ENCODE measurements at places on chromosomes 7 and 10. TPM values are rescaled to one million over a fixed set of nuclear protein-coding genes. Genes with fewer than 3 reads are reported as not detected.

GDF2 gene
- total RNA-seq, result not detected

DNA sequence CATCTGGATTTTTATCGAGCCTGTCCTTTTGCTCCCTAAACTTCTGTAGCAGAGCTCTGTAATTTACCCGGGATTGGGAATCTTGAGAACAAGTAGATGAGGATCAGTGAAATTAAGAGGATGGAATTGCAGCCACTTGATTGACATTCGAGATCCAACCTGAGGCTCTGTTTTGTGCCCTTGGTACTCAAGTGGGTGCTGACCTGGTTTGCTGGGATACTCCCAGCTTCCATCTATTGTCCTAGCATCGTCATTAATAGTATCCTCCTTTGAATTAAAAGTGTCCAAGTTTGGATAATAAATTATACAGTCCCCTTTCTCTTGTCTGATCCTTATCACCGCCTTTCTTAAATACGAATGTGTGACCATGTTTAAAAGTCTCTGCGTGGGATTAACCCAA is 17.1 kb downstream of the CELF2 start:
- no peak for DNase-seq

GRCh38 chr10:89795840-89796239 is 94.5 kb downstream of the KIF20B start:
- no peak for DNase-seq

DNA sequence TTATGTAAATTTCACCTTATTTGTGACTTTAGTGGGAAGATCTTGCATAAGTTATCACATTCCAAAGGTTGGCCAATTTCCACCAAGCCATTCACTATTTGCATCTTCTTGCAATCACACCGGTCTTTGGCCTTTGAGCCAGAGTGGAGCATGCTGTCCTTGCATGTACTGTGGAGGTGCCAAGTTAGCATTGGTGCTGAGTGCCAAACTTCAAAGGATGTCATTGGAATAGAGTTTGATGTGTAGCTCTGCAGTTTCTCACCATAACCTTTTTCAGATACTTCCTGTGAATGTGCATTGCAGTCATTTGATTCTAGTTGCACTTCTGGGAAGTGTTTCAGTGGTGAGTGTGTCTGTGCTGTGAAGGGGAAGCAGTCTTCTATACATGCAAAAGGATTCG is 620.6 kb downstream of the SUGCT start:
- DNase-seq, result no peak

All from RPMI7951 (cell line).